ENCODE measurements at places on chromosomes 2 and 18.

- no peak for DNase-seq
Measured at GRCh38 chr2:163417596-163418337, 318.0 kb downstream of the FIGN start.

DNA sequence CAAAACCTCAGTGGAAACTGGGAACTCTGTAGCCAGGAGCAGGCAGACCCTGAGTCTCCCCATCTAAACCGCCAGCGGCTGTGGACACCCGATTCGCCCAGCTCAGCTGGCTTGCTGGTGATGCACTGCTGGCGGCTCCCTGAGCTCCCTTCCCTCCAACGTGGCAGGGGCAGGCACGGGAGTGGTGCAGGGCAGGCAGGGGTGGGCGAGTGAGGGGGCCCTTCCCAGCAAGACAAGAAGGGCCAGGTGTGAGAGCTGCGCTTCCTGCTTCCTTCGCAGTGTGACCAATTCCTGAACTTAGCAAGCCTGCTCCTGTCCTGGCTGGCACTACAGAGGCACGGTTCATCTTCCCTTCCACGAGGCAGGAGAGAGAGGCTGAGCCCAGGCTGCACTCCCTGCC, 12.3 kb upstream of the SEMA4C start:
- DNase-seq = no peak

DNA sequence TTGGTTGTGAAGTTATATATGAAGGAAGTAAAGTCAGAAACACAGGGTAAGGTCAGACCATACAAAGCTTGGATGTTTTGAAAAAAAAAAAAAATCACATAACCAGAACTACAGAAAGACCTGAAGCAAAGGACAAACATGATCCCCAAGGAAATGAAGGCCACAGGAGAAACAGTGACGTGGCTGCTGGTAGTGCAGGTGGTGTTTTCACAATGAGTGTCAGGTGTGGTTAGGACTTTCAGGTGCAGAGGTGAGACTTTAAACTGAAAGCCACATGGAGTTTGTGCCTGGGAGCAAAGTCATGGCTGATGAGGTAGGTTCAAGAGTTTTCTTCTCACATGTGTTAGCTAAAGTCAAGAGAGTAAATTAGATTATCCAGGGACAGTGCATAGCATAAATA, 270.7 kb downstream of the PIEZO2 start:
- peak; percentile 93 for DNase-seq

DNA sequence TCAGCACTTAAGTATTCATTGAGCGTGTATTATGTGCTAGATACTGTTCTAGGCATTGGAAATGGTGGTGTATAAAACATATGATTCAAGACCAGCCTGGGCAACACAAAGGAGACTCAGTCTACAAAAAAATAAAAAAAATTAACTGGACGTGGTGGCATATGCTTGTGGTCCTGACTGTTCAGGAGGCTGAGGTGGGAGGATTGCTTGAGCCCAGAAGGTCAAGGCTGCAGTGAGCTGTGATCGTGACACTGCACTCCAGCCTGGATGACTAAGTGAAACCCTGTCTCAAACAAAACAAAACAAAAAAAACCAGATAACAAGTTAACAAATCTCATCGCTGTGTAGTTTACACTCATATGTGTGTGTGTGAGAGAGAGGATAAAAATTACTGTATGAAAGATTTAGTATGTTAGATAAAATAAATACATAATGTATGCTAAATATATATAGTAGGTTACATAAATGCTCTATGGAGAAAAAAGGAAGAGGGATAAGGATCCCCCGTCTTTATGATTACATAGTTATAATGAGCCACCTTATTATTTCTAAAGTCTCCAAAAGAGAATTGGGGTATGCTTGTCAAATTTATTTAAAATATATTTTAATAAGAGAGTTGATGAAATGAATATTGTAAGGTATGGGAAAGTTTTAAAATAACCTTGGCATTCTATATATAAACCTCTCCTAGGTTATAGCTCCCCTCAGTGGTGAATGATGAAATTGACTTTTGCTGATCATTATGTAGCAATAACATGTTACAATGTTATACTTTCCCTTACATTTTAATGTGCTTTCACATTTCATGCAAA, 69.2 kb downstream of the EHBP1 start:
- peak; percentile 17 for DNase-seq

DNA sequence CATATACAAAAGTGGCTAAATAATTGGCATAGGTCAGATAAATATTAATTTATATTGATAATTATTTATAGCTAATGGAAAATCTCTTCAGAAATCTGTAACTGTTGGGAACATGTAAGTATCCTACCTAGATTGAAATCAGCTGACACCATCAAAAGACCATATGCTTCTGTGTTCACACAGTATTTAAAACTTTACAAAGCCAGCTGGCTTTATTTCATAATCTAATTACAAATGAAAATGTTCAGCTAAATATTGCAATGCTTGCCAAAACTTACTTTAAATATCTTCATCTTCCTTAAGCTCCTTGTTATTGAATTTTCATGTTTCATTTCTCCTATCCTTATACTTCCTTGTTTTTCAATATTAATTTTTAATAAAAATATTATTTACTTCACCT, 190.9 kb upstream of the DOK6 start:
- no peak for DNase-seq

DNA sequence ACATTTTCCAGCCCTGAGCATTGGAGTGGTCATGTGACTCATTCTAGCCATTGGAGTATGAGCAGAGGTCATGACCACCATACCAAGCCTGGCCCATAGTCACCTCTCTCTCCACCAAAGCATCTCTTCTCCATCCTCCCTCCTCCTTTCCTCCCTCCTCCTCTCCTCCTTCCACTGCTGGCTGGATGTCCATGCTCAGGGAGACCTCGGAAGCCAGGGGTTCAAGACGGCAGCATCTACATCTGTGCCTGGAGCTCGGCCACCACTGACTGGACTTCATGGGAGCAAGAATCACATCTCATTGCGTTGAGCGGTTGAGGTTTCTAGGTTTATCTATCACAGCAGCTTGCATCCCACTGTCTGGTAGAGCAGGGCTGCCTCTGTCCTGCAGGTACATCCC, 252.4 kb downstream of the NDUFA10 start:
- no peak for DNase-seq

GRCh38 chr2:235026649-235027557, 75.1 kb downstream of the SH3BP4 start:
- no peak for DNase-seq

DNA sequence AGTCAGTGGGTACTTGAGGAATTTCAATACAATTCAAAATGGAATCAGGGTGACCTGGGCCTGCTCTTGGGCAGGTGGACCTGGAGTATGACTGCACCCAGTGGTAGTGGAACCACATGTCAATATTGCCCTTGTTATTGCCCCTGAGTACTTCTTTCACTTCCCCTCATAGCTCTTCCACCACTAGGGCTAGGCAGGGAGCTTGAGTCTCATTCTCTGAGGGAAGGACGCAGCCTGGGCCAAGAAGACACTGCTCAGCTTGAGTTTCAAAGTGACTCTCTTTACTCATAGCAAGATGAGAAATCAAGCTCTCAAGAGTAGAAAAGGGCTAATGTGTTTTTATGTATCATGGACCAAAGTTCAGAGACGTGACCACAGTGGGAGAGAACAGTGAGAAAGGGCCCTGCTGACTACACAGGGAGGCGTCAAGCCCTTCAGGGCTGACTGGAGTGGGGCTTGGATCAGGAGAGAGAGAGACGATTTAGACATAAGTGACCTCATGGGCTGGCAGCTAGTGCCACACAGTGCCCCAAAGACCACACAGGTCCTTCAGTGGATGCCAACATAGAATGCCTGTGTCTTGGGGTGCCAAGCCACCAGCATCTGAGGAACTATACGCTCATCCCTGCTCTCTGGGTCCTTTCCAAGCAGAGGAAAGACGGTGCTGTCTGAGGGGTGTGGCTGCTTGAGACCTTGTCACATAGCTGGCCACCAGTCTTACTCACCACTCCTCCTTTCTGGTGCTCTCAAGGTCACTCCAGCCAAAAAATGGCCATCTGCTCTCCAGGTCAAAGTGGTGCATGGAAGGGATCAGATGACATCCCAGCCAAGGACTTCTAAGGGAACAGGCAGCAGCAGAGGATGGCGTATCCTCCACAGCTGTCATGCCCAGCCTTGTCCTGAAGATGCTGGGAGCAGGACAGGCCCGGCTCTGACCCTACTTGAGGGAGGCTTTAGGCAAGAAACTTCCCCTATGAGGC, 13.0 kb downstream of the PTMA start:
- DNase-seq = peak; percentile 80

GRCh38 chr2:238167761-238168160, 9.0 kb downstream of the ERFE start:
- DNase-seq = no peak

DNA sequence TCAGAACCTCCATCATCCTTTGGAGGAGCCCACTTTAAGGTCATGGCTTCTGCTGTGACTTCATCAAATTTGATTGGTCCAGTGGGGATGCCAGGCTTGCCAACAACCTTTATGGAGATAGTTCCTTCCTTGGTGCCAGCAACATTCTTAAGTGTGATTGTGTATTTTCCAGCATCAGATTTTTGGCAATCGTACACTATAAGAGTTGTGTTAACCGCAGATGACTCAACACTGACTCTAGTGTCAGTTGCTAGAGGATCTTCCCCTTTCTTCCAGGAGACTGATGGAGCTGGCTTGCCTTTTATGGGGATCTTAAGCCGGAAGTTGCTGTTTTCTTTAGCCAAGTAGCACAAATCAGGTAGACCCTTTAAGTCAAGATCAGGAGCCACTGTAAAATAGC, 98.7 kb downstream of the PLEKHA3 start:
- DNase-seq = no peak

- DNase-seq = no peak
Measured at GRCh38 chr2:18548621-18549020, 11.8 kb downstream of the RDH14 start.

DNA sequence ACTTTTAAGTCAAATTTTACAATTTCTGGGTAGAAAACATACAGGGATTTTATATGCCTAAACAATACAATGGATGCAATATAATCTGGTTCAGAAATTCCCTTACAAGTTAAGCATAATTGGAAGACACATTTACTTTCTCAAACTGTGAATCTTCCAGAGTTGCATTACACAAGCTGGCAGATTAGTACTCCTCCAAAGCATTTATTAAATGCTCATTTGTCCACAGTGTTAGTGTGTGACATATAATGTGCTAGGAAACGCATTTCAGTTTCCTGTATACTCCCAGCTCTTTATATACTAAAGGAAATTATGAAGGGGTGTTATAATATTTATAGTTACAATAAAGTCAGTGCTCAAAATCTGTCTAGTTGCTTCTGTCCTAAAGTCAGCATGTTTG, 239.0 kb upstream of the FIGN start:
- DNase-seq = no peak

- no peak for DNase-seq
Measured at GRCh38 chr2:220215785-220216184, 588.4 kb downstream of the SLC4A3 start.

DNA sequence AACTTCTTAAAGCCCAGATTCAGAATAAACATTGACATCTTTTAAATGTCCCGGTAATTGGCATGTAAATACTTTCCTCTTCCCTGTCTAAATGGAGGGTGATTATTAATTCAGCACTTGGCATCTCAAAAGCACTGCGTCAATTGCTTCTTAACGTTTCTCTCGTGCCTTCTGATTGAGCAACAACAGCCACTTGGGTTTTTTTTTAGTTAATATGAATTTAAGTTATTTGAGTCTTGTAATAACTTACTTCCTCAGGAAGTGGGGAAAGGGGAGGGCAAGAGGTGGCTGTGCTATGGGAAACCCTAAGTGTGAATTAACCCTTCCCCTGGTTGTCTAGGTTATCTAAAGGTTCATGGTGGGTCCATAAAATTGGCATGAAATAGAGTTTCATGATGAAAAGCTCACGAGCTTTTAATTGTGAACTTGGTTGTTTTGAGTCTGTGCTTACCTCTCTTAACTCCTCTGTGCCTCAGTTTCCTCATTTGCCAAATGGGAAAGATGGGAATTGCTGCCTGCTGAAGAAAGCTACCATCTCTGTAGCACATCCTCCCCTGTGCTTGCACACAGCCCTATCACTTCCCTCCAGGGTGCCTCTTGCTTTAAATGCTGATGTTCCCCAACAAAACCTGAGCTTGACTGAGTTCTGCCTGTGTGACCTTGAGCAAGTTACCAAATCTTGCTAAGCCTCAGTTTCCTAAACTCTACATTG, 126.3 kb upstream of the BCL2L11 start:
- no peak for DNase-seq

- DNase-seq = no peak
Measured at GRCh38 chr2:74072565-74072964, 75.1 kb downstream of the BOLA3 start.

DNA sequence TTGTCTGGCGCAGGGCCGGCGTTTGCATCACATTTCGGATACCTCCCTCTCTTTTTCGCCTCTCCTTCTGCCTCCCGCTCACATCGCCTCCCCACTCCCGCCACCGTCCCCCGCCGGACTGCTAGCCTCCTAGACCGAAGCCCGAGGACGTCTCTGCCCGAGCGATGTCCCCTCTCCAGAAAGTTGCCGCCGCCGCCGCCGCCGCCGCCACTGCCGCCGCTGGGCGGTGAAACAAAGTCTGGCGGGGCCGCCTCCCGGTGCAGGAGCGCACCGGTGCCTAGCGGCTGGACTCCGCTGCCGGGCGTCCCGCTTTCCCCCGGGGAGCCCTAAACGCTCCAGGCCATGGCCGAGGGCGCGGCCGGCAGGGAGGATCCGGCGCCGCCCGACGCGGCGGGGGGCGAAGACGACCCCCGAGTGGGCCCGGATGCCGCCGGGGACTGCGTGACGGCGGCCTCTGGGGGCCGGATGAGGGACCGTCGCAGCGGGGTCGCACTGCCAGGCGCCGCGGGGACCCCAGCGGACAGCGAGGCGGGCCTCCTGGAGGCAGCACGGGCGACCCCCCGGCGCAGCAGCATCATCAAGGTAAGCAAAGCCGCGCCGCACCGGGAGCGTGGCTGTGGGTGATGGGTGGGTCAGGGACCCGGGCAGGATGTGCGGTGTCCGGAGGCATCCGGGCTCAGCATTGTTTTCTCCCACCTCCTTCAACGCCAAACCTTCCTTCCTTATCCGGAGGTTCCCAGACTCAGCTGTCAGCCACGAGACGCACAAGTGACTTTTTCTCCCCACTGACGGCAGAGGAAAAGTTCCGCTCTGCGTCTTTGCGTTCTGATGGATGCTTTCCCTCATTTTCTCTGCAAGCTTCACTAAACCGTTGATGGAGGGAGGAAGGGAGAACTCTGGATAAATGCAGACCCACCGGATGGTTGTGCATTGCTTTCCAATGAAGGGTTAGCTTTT, 643 bp downstream of the PLCL1 start:
- no peak for DNase-seq

DNA sequence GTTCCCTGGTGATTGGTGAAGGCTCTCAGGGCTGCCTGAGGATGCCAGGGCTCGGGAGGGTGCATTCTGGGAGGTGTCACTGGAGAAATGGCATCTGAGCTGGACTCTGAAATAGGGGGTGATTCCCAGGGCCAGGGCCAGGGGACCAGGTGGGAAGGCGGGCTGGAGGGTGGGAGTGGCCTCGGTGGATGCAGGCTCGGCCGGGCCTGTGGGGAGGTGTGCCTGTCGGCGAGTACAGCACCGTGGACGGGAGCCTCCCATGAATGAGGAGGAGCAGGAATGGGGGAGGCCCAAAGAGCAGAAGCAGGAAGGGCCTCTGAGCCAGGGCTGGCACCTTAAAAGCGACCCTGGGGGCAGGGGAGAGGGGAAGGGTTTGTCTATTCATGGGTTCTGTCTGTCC, 116.8 kb downstream of the GBX2 start:
- DNase-seq = no peak

GRCh38 chr2:170905864-170906263, 23.2 kb upstream of the GORASP2 start:
- DNase-seq = no peak

- no peak for DNase-seq
Measured at GRCh38 chr2:60676706-60677330, 79.2 kb upstream of the PAPOLG start.

All from GM12878 (cell line).